Transverse colon (tissue), 4 donors: ENCODE measurements at places on chromosomes 5 and 9. TPM values are rescaled to one million over a fixed set of nuclear protein-coding genes. Genes with fewer than 3 reads are reported as not detected.

DNA sequence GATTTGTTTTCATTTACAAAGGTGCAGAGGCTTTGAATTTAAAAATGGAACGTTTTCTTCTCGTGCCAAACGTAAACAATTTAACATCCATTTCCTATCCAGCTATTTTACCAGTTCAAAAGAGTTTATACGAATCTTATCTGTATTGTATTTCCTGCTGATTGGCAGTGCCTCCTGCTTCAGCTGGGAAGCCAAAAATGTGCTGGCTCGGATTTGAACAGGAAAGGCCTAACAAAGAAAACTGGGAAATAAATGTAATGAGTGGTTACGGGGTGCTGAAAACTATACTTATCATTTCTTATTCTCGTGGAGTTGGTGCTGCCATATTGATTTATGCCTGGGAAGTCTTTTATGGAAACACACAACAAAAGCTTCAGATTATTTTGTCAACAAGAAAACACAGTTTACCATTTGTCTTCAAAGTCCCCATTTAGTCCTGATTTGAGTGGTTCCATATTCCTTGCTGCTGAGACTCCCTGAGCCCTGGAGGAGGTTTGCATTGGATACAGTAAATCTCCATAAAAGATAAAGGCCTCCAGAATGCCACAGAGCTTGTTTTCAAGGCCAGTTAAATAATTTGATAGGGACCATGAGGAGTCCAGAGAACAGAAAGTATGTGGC lies 507.4 kb downstream of the RASEF start:
- H3K36me3 ChIP-seq: no peaks in the 10 kb centered on the region
- H3K27ac ChIP-seq: no peak overlapping the region
- H3K27me3 ChIP-seq: no peaks in the 10 kb centered on the region
- H3K4me3 ChIP-seq: no peak overlapping the region

STC2 gene
- 1.5 TPM for total RNA-seq

DNA sequence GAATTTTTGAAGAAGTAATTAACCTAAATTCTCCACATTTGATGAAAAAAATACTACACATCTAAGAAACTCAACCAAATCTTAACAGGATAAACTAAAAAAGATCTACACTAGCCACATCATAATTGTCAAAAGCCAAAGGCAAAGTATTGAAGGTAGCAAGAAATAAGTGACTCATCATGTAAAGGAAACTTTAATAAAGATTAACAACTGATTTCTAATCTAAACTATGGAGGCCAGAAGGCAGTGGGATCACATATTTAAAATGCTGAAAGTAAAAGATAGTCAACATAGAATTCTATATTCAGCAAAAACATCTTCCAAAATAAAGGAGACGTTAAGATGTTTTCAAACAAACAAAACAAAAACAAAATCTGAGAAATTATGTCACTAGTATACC lies 2002.9 kb downstream of the MAT2B start:
- no peak for DNase-seq
- no peaks in the 10 kb centered on the region for H3K27me3 ChIP-seq
- no peaks in the 10 kb centered on the region for H3K4me1 ChIP-seq

DNA sequence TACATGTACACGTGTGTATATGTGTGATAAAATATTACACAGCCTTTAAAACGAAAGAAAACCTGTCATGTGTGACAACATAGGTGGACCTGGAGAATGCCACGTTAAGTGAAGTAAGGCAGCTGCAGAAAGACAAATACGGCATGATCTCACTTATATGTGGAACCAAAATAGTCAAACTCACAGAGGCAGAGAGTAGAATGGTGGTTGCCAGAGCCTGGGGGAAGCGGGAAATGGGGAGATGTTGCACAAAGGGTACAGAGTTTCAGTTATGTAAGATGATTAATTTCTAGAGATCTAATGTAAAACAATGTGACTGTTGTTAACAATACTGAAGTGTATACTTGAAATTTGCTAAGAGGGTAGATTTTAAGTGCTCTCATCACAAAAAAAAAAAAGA lies 34.8 kb downstream of the ADAMTS12 start:
- H3K4me3 ChIP-seq: no peak overlapping the region
- no peak for DNase-seq
- no peaks in the 10 kb centered on the region for H3K36me3 ChIP-seq
- no peaks in the 10 kb centered on the region for H3K4me1 ChIP-seq

- no peaks in the 10 kb centered on the region for H3K4me1 ChIP-seq
- no peaks in the 10 kb centered on the region for H3K27me3 ChIP-seq
- no peaks in the 10 kb centered on the region for H3K36me3 ChIP-seq
Observed at GRCh38 chr9:99085949-99086948, 18.7 kb upstream of the TGFBR1 start.

- H3K4me3 ChIP-seq: no peak overlapping the region
- no peaks in the 10 kb centered on the region for H3K27me3 ChIP-seq
- H3K4me1 ChIP-seq: peaks cover 43% of the 10 kb centered on the region
- DNase-seq: peak; percentile 88
- H3K36me3 ChIP-seq: no peaks in the 10 kb centered on the region
Observed at GRCh38 chr9:127578952-127579853, 32.9 kb upstream of the STXBP1 start.

SLC6A18 gene
- not detected for total RNA-seq

GRCh38 chr9:119375892-119376291 lies 6.7 kb upstream of the BRINP1 start:
- peaks cover 3% of the 10 kb centered on the region for H3K27me3 ChIP-seq
- no peak overlapping the region for H3K4me3 ChIP-seq
- no peak overlapping the region for H3K27ac ChIP-seq
- H3K36me3 ChIP-seq: no peaks in the 10 kb centered on the region
- DNase-seq: peak; percentile 9
- no peaks in the 10 kb centered on the region for H3K4me1 ChIP-seq
